ENCODE measurements at places on chromosomes 6 and 20.

DNA sequence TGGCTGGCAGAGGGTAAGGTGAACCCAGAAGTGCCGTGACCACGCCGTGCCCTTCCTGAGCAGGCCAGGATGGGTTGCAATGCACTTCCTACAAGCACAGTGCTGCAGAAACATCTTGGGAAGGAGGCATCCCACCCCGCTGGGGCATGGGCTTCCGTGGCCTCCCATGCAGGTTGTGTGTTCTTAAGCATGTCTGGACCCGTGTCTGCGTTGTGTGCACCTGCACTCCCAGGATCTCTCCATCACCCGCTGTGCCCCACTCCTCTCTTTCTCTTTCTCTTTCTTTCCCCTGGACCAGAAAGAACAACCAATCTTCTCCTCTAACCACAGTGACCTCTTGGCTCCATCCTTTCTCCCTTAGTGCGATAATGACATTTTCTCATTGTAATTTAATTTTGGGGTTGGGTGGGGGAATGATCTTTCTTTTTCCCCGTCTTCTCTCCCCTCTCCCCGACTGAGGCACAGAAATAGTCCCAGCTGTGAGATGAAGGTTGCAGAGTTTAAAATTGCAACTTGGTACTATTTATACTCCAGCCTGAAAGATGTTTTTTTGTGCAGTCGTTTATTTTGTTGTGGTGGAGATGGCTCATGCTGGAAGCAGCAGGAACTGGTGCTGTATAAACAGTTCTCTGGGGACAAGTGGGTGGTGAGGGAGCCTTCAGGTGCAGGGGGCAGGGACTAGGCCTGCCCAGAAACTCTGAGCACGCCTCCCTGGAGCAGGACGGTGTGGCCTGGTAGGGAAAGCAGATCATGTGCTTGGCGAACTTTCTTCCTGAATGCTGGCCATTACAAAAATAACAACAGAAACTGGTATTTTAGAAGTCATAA lies 20.5 kb downstream of the BCAS4 start:
- no peak for DNase-seq

DNA sequence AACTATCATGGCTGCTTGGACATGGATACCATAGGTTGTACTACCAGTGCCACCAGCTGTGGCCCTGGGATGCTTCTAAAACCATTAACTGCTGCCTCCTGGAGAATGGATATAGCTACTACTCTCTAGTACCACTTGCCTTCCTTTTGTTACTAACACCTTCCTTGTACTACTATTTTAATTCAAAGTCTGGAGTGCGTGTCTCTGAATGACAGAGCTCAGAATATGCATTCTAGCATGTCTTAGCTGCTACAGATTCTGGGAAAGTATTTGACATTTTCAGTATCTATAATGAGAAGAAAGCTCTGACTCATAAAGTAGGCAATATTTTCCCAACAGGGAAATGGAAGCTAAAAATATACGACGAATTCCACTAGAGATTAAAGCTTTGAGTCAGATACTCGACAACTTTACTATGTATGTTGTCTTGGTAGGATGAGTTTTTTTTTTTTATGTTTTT lies 112.3 kb downstream of the PFDN4 start:
- no peak for DNase-seq

- no peak for DNase-seq
Measured at GRCh38 chr6:164107297-164107995, 692.9 kb downstream of the QKI start.

GRCh38 chr20:39853636-39854035 lies 835.4 kb downstream of the MAFB start:
- no peak for DNase-seq

DNA sequence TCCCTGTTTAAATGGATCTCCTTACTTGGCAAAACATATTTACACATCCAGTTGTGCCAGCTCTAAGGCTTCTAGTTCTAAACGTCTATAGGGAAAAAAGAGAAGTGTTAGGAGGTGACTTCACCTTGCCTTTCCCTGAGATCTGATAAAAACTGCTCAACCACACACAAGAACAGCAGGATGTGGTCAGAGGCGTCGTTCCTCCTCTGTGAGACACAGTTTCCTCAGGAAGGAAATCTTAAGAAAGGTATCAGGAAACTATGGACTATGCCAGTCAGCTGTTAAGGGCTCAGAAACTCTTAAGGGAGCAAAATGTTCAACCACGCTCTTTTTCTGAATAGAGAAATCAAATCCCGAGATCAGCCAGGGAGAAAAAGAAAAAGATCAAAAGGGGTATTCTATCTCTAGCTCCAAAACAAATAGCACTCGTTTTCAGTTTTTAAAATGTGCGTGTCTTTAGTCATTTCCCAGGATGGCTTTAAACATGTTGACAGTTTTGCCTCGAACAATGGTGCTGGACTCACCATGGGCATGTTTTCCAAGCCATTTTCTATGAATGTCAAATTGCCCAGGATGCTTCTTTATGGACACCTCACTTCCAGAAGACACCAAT lies 154.5 kb downstream of the HACE1 start:
- DNase-seq: no peak

GRCh38 chr6:169162752-169163407 lies 90.8 kb downstream of the THBS2 start:
- peak; percentile 87 for DNase-seq

DNA sequence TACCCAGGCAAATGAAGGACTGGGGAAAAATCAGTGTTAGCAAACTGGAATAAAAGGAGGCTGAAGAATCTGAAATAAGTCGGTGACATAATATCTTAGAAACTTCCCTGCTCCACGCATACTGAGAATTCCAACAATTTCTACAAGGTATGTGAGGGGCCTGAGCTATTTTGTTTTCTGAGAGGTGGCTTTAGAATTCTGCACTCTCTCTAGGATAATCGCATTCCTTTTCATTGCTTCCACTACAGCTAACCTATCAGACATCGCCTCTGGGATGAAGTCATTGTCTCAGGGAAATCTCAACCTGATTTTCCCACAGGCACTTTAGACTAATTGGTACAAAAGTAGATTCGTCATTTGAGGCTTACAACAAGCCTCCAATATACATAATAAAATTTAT lies 740.8 kb downstream of the PHF3 start:
- no peak for DNase-seq

- no peak for DNase-seq
Measured at GRCh38 chr6:109718991-109719390, 27.9 kb downstream of the FIG4 start.

GRCh38 chr6:23349521-23350147 lies 776.4 kb upstream of the NRSN1 start:
- DNase-seq: no peak

DNA sequence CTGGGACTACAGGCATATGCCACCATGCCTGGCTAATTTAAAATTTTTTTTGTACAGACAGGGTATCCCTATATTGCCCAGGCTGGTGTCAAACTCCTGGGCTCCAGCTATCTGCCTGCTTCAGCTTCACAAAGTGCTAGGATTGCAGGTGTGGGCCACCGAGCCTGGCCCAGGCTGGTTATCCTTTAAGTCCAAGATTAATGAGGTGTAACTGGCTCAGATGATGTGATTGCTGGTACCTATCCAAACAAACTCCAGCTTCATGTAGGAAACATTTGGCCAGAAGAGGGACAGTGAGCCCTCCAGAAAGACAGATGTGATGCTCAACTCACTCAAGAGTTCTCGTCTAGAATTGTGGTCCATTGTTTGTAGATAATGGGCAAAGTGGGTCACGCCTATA lies 9.2 kb upstream of the ZNF318 start:
- DNase-seq: no peak

DNA sequence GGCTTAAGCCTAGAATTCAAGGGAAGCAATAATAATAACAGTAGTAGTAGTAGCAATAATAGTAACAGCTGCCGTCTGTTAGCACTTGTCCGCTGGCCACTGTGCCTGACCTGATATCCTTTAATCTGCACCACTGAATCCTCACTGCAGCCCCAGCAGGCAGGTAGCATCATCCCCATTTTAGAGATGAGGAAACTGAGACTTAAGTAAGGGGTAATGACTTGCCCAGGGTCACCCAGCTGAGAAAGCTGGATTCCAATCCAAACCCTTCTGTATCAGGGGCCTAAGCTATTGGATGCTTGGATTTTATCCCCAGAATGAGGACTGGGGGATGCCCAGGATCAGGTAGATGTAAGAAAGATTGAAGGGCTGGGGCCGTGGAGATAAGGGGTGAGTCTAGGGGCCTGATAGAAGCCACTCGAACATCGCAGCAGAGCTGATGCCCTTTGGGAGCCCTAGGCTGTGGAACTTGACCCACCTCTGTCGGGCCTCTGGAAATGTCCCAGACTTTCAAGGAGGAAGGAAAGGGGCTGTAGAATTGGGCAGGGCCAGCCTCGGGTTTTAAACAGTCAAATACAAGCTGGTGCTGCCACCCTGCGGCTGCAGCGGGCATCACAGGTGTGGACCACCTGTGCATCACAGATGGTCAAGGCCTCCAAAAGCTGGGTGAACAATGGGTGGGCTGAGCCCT lies 102.1 kb upstream of the MYL9 start:
- DNase-seq: peak; percentile 87

DNA sequence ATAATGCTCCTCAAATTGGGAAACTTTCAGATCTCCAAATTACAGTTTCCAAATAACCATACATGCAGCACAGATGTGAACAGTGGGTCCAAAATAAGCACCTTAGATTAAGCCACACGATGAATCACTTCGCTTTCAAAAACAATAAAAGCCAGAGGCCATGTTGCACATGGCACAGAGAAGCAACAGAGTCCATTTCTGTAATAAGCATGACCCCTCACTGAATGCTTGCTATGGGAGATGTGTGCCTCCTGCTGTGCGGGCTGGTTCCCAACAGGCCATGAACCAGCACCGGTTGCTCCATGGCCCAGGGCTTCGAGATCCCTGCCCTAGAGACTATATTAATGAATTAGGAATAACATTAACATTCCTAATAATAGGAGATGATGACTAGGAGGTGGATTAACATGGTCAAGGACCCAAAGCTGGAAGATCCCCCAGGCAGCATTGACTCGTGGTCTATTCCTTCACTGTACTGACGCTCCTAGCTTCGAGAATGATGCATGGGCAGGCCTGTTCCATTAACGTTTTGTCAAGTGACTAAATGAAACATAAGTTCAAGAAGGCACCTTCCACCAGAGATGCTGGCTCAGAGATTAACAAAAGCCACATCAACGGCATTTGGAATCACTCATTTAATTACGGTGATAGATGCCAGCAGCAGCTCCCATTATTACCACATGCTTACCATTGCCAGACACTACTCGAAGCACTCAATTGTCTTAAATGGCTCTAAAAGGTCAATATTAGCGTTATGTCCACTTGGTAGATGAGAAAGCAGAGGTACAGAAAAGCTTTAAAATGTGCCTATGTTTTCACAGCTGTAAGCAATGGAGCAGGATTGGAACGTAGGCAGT lies 470.6 kb upstream of the AGPAT4 start:
- DNase-seq: no peak

GRCh38 chr6:89731924-89732567 lies 87.5 kb downstream of the MDN1 start:
- no peak for DNase-seq

DNA sequence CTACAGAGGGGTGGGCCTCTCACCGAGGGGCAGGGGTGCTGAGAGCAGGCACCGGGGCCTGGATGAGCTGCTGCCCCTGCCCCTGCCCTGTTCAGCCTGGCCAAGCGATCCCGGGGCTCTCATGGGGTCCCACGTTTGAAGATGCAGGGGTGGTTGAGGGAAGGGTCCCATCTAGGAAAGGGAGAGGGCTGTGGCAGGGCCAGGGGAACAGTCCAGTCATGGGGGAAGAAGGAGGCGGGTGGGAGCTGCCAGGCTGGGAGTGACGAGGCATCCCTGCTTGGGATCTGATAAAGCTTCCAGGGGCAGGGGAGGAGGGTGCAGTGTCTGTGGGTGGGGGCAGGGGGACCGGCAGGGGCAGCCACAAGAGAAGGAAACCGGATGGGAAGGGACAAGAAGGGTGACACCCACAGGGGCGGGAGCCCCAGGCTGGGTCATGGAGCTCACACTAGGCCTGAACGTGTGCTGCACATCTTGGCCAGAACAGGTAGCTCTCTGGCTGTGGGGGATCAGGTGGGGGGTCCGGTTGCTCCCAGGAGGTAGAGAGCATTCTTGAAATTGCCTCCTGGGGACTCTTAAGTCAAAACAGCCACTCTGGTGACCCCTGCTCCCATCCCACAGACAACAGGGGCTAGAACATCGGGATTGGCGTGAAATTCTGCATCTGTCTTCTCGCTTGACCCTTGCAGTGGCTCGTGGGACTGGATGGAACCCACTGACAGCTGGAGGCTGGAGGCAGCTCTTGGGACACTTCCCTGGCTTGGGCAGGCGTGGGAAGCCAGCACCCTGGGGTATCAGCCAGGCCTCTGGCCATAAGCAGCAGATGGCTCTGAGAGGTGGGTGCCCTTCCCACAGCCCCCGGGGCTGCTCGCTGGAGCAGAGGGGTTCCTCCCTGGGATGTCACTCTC lies 58.0 kb upstream of the GATA5 start:
- peak; percentile 52 for DNase-seq

GRCh38 chr6:158991017-158991723 lies 8.8 kb downstream of the RSPH3 start:
- DNase-seq: no peak

- DNase-seq: no peak
Measured at GRCh38 chr20:50272030-50272723, 81.5 kb downstream of the CEBPB start.

DNA sequence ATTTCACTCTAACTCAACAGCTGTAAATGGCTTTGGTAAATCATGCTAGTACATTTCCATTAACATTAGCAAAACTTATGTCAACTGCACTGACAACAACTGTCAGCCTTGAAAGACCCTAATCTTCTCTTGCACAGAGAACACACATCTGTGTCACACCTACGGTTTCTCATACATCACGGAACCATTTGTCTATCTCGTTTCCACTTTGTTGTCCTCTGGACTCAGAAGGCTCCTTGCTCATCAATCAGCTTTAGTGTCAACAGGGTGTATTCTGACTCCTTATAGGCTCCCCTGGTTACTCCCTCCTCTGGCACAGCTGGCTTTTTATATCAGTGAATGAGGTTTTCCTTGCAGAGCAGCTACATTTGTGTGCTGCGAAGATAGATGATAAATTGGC lies 49.3 kb downstream of the CD83 start:
- no peak for DNase-seq

GRCh38 chr20:3093861-3094361 lies 9.4 kb upstream of the AVP start:
- no peak for DNase-seq

DNA sequence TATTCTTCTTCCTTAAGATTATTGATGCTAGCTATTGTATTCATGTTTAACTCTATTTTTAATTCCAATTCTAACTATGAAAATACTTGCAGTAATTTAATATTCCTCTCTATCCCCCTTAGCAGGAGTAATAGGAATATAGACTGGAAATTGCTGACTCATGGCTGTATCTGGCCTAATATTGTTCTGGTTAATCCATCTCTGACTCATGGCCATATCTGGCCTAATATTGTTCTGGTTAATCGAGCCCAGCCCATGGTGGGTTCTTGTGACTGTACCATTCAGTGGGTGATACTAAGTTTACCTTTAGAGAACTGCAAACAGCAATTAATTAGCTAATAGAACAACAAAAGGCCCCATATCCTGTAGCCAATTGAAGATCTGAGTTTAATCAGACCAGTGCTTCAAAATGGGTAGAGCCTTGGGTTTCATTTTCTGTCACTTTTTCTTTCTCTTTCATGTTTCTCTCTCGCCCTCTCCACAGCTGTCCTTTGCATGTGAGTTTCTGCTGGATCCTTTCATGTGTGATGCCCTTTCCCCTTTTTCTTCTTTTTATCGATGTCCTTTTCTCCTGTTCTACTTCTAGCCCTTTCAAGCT lies 50.6 kb downstream of the SLC22A3 start:
- no peak for DNase-seq

Measured in 8988T (cell line).